Kasumi-1 (cell line): ENCODE measurements at places on chromosomes 2 and 18.

- DNase-seq, result peak; percentile 66
Measured at GRCh38 chr2:126657148-126657635, 1.2 kb downstream of the GYPC start.

GRCh38 chr2:175574069-175574468 lies 392.6 kb upstream of the ATP5MC3 start:
- DNase-seq, result no peak

DNA sequence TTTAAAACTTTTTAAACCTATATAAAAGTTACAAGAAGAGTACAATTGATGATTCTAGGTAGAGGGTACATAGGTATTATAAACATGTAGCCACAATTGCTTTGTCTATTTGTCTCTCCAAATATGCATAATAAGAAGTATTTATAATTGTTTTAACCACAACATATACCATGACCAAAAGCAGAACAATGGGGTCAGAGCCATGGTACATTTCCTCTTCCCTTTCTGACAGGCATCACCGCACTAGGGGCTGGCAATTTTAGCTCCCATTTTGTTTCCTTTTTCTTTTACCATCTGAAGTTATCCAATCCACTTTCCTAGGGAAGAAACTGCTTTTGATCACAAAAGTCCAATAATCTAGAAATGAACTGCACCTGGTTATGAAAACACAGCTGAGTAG lies 49.3 kb downstream of the TMX3 start:
- DNase-seq, result peak; percentile 50

DNA sequence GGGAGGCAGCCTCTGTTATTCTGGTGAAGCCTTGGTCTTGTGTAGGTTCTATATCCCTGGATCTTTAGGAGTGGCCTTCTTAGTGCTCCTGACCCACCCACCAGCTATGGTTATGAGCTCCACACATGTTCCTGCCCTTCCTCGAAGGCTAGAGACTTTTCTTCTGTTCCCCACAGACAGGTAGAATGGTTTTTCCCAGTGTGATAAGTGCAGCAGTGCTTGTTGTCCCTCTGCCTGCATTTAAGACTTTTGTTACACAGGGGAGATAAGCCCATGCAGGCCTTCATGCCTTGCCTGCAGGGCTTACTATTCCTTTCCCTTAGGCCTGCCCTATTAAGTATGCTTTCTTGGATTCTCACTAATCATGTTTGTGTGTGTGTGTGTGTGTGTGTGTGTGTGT lies 48.4 kb upstream of the DSC1 start:
- DNase-seq, result no peak
